ENCODE measurements at places on chromosomes 7 and 10. TPM values are rescaled to one million over a fixed set of nuclear protein-coding genes. Genes with fewer than 3 reads are reported as not detected.

Gene SMKR1
- total RNA-seq: 2.3 TPM

- DNase-seq: no peak
Observed at GRCh38 chr10:6465854-6466601, 114.0 kb downstream of the PRKCQ start.

- DNase-seq: no peak
Observed at GRCh38 chr7:150753826-150754603, 16.8 kb downstream of the GIMAP5 start.

DNA sequence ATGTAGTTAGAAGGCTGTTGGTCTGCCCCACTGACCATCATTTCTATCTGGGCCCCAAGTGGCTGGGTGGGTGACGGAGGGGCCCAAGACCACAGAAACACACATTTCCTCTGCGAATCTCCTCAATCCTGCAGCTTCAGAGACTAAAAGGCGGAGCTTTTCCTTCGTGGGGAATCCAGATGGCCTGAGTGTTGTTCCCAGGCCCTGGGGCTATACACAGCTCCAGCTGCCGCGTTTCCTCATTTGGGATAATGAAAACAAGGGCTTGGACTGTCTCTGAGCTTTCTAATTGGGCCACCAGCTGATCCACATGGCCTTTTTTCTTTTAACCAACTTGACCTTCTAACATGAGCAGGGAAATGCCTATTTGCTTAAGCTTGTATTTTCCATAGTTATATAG is 339.9 kb downstream of the CXCL12 start:
- no peak for DNase-seq

GRCh38 chr7:20435305-20435704 is 104.6 kb downstream of the ITGB8 start:
- DNase-seq: no peak

- DNase-seq: no peak
Observed at GRCh38 chr10:130179640-130180039, 43.4 kb downstream of the GLRX3 start.

Data from activated CD8-positive, alpha-beta memory T cell treated with anti-CD3 and anti-CD28 coated beads, Interleukin-2, amount 10 ng/mL, durations not matched to agents 7 days and 5 days (primary cell).